ENCODE measurements at places on chromosomes 11 and 22.

DNA sequence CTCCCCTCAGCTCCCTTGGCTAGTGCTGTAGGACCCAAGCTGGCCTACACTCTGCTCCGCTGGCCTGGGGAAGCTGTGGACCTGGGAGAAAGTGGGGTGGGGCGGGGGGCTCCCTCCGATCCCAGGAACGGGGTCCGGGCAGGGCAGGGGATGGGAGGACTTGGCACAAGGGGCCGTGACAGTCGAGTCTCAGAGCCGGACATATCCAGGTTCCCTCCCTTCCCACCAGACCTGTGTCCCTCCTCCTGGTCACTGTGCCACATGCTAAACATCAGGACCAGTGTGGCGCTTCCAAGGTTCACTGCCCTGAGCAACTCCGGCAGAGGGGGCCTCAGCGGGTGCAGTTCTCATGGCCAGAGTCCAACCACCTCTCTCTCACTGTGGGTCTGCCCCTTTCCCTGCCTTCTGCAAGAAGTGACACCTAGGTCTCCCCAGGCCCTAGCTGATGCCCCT, 2.0 kb downstream of the DUSP8 start:
- DNase-seq, result no peak

- DNase-seq, result no peak
Measured at GRCh38 chr11:27653990-27654758, 46.1 kb downstream of the BDNF start.

DNA sequence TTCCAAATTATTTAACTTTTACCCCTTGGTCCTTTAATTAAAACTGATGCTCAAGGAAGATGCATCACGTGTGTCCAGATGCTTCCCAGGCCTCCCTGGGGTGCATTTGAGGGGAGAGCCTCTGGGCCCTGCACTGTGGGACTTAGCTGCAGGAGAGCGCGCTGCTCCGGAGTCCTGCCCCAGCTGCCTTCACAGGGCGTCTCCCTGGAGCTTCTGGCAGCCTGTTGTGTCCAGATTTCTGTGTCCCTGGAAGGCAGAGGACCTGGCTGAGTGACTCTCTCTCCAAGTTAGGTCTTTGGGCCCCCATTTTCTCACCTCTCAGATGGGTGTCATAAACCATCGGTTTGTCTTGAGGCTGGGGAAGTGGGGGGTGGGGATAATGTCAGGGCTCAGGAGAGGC, 3.0 kb downstream of the ARHGAP8 start:
- no peak for DNase-seq

GRCh38 chr11:33383075-33383919, 126.1 kb downstream of the HIPK3 start:
- DNase-seq, result no peak

- no peak for DNase-seq
Measured at GRCh38 chr11:720642-721246, 14.7 kb downstream of the EPS8L2 start.

- DNase-seq, result no peak
Measured at GRCh38 chr22:47342446-47342845, 580.0 kb downstream of the TBC1D22A start.

DNA sequence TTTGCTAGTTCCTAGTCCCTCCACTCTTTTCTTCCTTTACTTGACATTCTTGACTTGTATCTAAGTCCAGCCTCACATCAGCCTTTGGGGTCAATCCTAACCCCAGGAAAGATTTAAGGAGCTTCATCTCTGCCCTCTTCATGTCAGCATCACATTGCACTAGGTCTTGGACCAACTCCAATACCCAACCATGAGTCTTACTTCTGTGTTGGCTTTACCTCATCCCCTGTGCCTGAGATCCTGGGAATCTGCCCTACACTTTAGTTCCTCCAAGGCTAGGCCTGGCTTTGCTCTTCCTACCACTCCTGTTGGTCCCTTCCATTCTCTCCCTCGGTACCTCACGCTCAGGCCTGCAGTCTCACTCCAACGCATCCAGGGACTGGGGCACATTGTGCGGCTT, 117.0 kb downstream of the SLC1A2 start:
- no peak for DNase-seq

GRCh38 chr11:75616281-75616680, 52.6 kb downstream of the MAP6 start:
- DNase-seq, result no peak

DNA sequence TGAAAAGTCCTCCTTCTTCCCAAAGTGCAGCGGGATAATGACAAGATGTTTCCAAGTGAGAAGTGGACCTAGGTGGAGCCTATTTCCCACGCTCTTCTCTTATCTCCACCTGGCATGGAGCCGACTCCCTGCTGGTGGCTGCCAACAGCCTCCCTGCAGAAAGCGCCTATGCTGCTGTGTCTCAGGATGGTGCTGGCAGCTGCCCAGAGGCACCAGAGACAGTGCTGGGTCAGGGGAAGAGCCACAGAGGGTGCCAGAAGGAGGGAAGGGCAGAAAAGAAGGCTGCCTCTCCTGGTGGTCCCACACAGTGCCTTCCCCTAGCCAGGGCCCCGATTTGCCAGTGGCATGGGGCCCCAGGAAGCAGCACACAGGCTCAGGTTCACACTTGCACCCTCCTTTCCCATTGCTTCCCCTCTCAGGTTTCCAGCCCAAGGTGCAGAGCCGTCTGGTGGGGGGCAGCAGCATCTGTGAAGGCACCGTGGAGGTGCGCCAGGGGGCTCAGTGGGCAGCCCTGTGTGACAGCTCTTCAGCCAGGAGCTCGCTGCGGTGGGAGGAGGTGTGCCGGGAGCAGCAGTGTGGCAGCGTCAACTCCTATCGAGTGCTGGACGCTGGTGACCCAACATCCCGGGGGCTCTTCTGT, 19.0 kb downstream of the CD5 start:
- DNase-seq, result no peak

GRCh38 chr11:26539517-26539916, 32.5 kb downstream of the MUC15 start:
- DNase-seq, result no peak

DNA sequence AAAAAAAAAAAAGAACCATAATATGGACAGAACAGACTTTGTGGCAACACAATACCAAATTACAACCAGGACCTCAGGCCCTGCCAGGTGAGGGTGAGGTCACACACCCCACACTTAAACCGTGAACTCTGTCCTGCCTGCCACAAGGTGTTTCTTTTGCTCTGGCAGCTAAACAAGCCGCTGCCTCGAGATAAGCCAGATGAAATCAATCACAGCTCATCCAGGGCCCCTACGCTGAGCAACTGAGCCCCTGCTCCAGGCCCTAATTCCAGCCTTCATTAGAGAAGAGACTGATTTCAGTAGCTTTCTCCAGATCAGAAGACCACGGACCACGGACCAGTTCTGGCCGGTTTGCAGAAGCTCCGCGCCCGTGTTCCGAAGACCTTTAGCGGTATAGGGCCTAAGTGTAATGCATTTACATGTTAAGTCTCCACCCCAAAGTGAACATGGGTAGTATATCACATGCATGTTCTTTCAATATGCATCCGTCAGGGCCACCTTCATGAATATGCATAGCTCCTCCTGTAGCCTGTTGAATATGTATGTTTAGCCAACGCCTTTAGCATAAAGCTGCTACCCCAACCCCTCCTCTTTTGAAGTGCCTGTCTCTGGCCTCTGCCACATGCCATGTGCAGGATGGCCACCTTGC, 14.8 kb upstream of the RAC2 start:
- no peak for DNase-seq

DNA sequence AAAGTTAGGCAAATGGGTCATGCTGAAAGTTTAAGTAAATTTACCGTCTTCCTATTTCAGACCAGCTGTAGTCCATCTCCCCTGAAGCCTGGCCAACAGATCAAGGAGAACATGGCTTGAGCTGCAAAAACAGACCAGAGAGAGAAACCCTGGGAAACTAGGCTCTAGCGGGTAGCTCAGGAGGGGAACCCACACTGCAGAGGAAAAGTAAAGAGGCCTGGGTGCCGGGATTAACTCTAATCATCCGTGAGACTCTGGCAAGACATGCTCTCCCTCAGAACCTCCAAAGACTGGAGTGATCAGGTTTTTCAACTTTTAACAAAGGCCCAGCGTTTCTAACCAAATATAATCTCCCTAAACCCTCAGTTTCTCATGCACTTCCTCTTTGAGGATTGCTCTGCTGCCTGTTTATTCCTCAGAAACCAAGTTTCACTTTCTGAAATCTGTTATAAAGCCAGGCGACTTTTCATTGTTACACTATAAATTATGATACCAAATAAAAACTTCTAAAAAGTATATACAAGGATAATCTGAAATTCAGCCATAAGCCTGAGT, 67.5 kb downstream of the GAB2 start:
- no peak for DNase-seq

- DNase-seq, result no peak
Measured at GRCh38 chr22:49965091-49966040, 4.8 kb downstream of the PIM3 start.

GRCh38 chr11:8267831-8268529, 4.3 kb upstream of the LMO1 start:
- no peak for DNase-seq

GRCh38 chr11:66951927-66952337, 6.3 kb downstream of the PC start:
- no peak for DNase-seq

- DNase-seq, result no peak
Measured at GRCh38 chr11:84398017-84398626, 1112.0 kb upstream of the CCDC90B start.

DNA sequence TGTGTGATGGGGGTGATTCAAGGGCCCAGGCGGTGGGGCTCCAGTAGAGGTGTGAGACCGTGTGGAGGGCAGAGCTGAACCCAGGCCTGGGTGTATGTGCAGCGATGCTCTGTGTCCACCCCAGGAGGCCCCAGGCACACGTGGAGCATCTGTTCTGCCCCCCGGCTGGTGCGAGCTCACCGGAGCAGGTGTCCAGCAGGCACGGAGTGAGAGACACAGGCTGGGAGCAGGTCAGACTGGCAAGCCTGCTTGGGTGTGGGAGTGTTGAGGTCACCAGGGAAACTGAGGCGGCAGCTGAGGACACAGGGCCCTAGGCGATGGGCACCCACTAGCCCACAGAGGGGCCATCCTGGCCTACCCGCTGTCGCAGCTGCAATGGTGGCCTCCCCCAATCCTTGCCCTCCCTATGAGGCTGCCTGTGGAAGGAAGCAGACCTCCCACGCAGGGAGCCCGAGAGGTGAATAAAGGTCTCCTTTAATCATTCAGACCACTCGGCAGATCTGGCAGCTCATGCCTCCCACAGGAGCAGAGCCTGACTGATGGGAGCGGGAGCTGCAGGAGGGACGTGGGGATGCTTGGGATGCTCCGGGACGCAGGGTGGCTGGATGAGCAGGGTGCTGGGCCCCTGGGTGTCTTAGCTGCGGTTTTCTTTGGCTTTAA, 1165.1 kb downstream of the BRD1 start:
- no peak for DNase-seq

GRCh38 chr22:46008291-46008690, 31.3 kb upstream of the WNT7B start:
- peak; percentile 16 for DNase-seq

GRCh38 chr22:20199906-20200305, 49.1 kb upstream of the CCDC188 start:
- no peak for DNase-seq

DNA sequence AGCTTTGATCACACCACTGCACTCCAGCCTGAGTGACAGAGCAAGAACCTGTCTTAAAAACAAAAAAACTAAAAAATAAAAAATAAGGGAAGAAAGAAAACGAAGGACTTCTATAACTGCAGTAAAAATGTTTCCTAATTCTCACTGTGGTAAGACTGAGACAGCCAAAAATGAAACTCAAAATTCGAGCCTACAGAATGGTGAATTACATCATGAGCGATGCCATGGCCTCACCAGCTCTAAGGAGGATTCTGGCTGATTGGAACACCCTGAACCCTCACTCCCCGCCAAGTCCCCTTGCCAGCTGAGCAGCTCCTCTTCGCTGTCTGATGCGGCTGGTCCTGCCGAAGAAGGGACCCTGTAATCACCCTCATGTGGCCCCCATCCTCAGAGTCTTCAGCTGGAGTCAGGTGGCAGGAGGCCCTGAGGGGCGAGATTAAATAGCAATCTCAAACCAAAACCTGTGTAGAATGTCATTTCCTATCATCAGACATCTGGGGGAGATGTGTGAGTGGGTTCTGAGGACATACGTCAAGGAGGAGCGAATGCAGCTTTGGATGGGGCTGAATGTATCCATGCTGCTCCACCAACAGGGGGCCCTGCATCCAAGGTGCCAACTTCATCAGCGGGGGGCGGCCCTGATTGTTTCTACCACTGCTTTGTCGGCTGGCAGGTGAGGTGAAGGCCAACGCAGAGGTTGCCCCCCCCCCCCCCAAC, 29.2 kb downstream of the PDGFB start:
- no peak for DNase-seq

DNA sequence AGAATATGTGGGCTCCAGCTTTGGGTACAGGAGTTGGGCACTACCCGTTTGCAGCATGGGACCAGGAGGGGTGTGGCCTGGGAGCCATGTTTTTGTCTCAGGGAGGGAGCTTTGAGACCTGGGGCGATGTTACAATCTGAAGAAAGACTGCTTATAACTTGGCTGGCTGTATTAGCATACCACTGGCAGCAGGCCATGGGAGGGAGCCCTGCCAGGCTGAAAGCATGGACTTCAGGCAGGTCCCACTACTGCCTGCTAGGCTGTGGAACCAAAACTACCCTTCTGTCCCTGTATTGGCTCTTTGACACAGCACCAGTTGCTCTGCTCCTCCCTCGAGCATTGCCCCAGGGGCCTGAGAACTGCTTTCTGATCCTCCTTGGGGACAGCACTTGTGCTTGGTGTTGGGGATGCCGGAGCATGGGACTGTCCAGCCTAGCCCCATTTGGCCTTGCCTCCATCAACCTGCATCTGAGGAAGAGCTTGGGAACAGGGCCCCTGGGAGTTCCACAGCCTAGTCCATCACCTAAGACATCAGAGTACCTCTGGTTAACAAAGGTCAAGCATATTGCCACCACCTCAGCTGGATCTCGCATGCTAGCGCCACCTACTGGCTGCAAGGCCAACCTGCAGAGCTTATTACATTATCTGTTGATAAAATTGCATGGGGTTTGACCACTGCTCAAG, 217.4 kb downstream of the SBF2 start:
- no peak for DNase-seq

GRCh38 chr11:1486054-1486825, at the start of gene MOB2:
Gene MOB2, minus strand, starts transcription at chr11:1486779. Its CDS starts 223 bp downstream, at chr11:1486556.
- peak; percentile 9 for DNase-seq

GRCh38 chr22:31625661-31626426, 36.2 kb downstream of the PISD start:
- no peak for DNase-seq

GRCh38 chr11:134637091-134638015, 225.3 kb upstream of the B3GAT1 start:
- DNase-seq, result no peak

DNA sequence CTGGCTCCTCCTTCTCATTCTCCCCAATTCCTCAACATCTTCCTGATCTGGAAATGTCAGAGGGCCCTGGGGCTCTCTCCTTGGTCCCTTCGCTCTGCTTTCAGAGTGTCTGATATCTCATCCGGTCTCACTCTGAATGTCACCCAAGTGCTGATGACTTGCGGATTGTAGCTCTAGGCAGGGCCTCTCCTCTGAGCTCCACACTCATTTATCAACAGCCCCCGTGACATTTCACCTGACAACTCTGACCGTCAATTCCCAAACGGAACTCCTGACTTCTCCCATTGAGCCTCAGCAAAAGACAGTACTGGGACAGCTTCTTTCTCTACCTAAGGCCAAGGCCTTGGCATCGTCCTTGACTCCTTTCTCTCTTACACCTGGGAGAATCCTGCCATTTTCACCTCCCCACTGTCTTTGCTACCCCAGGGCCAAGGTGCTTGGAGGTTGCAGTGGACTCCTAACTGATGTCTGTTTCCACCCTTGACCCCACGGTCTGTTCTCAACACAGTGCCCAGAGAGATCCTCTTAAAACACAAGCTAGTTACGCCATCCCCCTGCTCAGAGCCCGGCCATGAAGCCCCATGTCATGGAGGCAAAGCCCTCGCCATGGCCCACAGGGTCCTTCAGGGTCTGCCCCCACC, 57.5 kb upstream of the THY1 start:
- no peak for DNase-seq

All from kidney glomerular epithelial cell (primary cell).